ENCODE measurements at places on chromosomes 13 and 19. TPM values are rescaled to one million over a fixed set of nuclear protein-coding genes. Genes with fewer than 3 reads are reported as not detected.
A peak's percentile ranks its signal among the peaks of the same experiment; 100 is the strongest.

DNA sequence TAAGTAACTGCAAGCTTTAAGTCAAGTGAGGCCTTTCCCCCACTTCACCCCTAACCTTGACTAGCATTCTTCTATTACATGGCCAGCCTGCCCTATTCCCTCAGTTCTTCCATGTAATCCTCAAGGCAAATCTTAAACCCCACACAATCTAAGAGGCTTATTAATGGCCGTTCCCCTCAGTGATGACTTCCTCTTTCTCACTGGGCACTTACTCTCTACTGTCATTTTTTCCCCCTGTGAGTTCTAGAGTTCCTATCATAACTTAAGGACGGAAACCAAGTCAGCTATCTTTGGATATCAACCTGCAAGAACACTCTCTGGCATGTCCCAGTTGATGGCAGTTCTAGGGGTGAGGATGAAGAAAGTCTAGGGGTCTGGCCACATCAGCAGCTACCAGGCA is 131.2 kb downstream of the DCLK1 start:
- no peak for DNase-seq

DNA sequence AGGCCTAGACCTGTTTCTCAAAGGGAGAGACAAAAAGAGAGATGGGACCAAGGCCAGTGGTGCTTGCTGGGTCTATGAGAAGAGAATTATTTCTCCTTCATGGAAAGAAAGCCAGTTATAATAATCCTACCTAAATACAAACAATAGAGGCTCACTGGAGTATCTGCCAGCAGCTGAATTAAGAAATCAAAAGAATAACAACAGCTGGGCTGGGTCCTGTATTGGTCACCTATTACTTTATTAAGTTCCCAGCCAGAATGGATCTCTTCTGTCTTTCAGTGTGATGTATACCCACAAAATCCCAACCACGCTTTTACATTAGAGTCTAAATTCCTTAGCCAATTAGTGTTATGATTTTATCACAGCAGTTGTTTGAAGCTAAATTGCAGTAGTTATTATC is 297.8 kb upstream of the DACH1 start:
- peak; percentile 18 for DNase-seq

GRCh38 chr13:102626928-102627327 is 30.1 kb downstream of the TPP2 start:
- DNase-seq = no peak

- DNase-seq = no peak
Observed at GRCh38 chr13:110285991-110286832, 20.7 kb downstream of the COL4A1 start.

DNA sequence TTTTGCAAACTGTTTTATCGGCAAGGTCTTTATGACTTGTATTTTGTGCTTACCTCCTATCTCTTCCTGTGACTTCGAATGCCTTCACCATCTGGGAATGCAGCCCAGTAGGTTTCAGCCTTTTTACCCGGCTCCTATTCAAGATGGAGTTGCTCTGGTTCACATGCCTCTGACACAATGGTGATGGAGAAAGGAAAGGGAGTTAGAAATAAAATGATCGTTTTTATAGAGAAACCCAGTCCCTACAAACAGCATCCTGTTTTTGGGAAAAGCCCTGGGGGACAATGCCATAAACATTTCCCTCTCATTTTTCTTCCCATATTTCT is 27.5 kb upstream of the SLC46A3 start:
- DNase-seq = no peak

- no peak for DNase-seq
Observed at GRCh38 chr19:2548966-2549365, 73.0 kb downstream of the GADD45B start.

The PTGER1 gene
- total RNA-seq = 9.7 TPM
